ENCODE measurements at places on chromosomes 12 and 14. TPM values are rescaled to one million over a fixed set of nuclear protein-coding genes. Genes with fewer than 3 reads are reported as not detected.

GRCh38 chr14:90426663-90427062 is 29.8 kb downstream of the CALM1 start:
- ATAC-seq: no peak

DNA sequence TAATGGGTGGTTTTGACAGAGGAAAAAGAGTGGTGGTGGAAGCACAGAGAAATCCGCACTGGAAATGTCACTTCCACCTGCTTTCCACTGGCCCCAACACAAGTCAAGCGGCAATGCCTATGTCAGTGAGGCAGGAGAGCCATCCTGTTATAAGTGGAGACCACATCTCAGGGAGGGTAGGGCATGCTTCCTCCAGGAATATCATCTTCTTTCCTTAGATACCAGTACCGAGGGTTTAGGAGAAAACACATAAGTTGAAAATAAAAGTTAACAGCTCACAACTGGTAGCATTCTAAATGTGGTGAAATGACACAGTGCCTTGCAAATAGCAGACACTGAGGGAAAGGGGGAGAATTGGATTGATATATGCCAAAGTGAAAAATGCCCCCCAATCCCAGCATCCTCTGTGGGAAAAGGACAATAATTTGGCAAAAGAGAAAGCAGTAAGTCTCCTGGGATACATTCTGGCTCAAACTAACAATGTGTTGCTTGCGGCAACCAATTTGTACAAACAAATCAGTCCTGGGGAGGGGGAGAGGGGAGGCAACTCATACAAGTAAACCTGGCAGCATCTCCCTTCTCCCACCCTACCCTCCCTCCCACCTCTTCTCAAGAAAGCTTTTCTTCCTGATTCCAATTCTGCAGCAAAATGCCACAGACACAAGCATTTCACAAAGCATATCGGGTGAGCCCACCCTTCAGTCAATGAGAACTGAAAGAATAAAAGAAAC is 57.1 kb downstream of the STON2 start:
- no peak for ATAC-seq

DNA sequence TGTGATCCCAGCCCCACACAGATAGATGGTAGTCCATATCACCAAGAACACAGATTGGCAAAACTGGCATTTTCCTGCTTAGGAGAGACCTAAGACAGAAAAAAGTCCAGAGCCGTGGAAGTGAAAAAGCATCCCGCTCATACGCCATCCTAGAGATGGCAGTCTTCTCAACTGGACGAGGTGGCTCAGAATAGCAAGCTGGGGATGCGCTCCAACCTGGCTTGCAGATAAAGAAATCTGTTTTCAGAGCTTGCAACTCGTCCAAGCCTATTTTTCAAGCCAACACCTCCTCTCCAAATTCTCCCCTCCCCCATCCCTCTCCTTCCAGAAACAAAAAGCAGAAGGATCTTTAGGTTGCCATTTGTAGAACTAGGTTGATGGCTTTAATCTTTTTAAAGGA is 74.3 kb upstream of the OTX2 start:
- no peak for ATAC-seq

DNA sequence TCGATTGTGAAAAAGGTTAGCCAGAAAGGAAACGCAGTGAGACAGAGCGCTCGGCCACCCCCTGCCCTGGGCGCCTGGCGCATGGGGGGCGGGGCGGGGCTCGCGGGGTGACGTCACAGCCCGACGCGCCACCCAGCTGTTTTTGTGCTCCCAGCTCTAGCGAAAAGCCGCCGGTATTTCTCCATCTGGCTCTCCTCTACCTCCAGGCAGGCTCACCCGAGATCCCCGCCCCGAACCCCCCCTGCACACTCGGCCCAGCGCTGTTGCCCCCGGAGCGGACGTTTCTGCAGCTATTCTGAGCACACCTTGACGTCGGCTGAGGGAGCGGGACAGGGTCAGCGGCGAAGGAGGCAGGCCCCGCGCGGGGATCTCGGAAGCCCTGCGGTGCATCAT is at the start of gene GABARAPL1:
GABARAPL1 (plus strand) TSS at position 139 of the 393 bp plus-strand sequence; CDS start at position 392, 253 bp downstream.
- peak; percentile 69 for ATAC-seq

- ATAC-seq: no peak
Measured at GRCh38 chr14:56196274-56196673, 78.1 kb downstream of the PELI2 start.

DNA sequence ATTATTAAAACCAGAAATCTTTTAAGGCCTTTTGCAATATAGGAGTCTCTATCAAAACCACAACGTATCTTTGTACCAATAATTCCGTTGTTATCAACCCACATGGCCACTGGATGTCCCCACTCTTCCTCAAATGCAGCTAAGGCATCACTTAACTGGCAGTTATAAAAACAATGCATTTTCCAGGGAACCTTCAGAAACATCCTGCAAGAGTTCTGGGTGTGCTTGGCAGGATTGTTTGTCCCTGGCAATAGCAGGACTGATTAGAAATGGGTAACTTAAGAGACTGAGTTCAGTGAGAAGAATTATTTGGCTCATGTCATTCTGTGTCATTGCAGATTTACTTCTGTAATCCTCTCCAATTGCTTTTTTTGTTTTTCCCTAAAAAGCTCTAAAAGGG is 112.0 kb downstream of the SLC15A5 start:
- ATAC-seq: no peak

DNA sequence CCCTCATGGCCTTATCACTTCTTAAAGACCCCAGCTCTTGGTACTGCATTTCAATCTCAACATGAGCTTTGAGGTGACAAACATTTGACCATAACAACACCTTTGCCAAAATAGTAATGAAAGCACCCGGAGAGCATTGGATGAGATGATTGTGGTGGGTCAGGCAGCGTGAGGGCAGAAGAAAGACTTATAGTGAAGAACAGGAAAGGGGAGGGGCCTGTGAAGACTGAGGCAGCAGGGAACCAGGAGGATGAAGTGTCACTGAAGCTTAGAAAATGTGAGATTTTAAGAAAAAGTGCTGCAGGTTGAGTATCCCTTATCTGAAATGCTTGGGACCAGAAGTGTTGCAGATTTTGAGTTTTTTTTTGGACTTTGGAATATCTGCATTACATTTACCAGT is 86.3 kb downstream of the EMP1 start:
- no peak for ATAC-seq

GRCh38 chr14:71175491-71175890 is 268.2 kb downstream of the PCNX1 start:
- no peak for ATAC-seq

DNA sequence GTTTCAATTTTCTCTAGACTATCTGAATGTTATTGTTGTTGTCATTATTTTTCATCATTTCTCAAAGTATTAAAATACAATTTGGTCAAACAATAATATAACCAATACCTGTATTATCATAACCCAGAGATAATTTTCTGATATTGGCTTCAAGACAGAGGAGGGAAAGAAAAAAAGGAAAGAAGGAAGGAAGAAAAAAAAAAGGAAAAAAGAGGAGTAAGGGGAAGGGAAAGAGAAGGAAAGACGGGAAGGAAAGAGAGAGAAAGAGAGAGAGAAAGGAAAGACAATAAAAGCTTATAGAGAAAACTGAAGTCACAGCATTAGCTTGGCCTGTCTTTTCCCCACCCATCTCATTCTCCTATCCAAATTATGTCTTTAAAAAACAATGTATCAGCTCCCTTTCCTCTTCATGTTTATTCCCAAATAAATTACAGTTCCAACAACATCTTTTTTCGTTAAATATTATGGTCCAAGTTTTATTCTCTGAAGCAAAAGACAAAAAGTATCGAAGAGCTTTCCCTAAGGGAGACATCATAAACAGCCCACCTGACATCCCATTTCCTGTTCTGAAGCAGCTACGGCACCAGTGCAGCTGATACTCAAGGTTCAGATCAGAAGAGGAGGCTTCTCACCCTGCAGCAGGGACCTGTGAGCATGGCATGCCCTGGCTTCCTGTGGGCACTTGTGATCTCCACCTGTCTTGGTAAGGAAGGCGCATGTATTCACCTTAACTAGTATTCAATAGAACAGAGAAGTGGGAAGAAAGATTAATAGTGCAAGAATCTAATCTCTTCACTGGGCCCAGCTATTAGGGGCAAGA is 308.3 kb downstream of the DAD1 start:
- no peak for ATAC-seq

DNA sequence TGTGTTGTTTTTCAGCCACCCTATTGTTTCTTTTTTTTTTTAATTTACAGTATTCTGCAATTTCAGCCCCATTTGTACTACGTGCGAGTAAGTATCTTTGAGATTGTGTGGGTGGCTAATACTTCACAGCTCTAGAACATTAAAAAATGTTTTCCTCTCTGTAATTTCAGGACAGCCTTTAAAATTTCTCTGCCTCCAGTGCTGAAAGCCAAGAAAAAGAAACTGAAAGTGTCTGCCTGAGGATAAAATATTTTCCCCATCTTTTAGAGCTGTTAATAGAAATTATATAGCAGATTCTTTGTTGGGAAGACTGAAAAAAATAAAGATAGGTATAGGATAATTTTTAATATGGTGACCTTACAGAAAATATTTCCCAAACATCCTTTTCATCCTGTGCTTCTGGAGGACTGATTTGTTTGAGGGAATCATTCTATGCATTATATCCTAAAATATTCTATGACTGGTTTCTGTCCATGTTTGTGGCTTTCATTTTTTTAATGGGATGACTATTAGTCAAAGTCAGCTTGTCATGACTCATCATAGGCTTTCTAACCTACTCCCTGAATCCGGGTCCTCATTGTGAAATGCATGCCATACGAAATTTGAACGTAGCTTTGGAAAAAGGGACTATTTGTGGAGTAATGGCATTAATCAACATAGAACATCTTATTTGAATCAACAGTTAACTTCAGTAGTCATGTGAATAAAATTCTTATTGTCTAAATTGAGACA is 10.8 kb upstream of the TCTN2 start:
- ATAC-seq: no peak

DNA sequence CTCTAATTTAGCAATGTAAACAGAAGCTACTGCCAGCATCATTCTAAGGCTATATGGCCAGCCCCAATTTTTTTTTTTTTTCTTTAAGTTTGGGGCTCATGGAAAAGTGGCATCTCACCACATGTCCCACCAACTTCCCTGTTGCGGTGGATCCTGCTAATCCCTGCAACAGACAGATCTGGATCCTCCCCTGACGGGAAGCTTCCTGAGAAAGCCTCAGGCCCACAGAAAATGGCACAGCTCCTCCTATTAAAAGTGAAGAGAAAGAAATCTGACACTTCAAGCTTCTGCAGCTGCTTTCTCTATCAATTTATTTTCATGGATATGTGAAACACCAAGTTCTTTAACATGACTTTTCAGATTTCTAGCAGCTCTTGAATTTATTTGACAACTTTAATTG is 433.8 kb upstream of the DCN start:
- ATAC-seq: no peak

DNA sequence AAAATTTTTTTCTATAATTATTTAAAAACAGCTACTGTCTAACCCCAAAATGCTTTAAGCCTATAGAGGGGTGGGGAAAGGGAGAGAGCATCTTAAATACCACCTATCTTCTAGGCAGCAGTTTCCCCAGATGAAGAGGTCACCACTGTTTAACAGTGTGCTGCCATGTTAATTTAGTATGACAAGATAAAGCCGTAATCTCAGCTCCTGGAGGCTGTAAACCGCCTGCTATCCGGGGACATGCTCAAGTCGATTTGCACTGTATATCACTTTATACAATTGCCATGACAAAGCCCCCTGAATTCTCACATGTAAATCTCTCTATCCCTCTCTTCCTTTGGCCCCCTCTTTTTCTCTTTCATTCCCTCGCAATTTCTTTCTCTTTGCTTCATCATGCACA is 68.5 kb downstream of the SOX5 start:
- ATAC-seq: no peak

GRCh38 chr14:72443256-72443655 is 450.6 kb downstream of the DPF3 start:
- ATAC-seq: peak; percentile 42

- ATAC-seq: peak; percentile 31
Measured at GRCh38 chr14:69281450-69282169, 21.7 kb downstream of the GALNT16 start.

DNA sequence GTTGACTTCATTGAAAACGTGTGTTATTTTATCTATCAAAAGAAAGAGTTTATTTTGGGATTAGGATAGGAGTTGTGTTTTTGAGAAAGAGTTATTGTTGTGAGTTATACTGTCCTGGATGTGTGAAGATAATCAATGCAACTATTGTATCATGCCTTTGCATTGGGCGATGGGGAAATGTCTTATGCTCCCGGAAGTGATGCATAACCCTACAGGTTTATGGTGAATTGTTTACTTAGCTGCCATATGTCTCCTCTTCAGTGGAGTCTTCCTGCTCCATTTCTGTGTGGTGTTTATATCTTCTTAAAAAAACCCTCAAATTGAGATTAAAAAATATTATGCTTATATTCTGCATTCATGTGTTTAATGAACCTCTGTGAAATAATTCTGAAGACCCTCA is 6.5 kb downstream of the PDE3A start:
- no peak for ATAC-seq

DNA sequence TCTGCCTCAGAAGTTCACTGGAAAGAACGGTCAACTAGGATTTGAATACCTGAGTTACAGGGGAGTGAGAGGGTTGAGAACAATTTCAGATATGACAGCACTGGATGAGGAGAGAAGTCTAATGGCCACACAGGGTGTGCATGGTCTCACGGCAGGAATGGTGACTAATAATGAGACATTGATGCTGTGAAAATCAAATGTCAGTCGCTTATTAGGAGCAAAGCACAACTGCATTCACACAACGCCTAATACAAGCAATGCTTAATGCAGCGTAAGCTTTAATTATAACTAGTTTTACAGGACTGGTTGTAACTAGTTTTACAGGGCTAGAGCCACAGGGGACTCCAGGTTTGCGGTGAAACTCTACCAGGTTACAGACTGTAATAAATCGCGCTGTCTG is 23.4 kb upstream of the PRIMA1 start:
- peak; percentile 72 for ATAC-seq

GRCh38 chr12:41835556-41835955 is 309.1 kb downstream of the GXYLT1 start:
- ATAC-seq: no peak

- ATAC-seq: no peak
Measured at GRCh38 chr14:99391671-99392070, 89.0 kb downstream of the SETD3 start.

DNA sequence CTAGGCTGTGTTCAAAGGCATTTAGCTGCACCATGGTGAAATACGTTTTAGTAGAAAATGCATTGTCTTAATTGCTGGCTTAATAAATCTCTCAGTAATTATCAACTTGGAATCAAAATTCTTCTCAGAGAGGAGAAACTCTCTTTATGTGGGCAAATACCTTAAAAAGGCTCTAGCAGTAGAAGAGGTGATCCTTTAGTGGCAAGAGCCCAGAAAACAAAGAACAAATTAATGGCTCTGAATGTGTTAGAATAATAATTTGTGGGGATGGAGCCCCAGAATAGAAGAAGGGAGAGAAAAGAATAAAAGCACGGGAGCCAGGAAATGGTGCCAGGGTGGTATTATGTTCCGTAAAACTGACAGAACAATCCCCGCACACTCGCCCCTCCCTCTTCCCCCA is 14.8 kb downstream of the TSPAN8 start:
- no peak for ATAC-seq

Gene CEBPE
- not detected for total RNA-seq

Gene SVOP
- not detected for total RNA-seq

Gene SCNN1A
- 1.6 TPM for total RNA-seq

Gene ACSS3
- not detected for total RNA-seq

Gene PDE3A
- total RNA-seq: not detected

Gene TSPAN8
- not detected for total RNA-seq

Gene RERG
- total RNA-seq: not detected

Gene MYL2
- not detected for total RNA-seq

Gene LRRC9
- not detected for total RNA-seq

Gene VEZT
- total RNA-seq: 42.9 TPM
